ENCODE measurements at places on chromosomes 12 and 14.

DNA sequence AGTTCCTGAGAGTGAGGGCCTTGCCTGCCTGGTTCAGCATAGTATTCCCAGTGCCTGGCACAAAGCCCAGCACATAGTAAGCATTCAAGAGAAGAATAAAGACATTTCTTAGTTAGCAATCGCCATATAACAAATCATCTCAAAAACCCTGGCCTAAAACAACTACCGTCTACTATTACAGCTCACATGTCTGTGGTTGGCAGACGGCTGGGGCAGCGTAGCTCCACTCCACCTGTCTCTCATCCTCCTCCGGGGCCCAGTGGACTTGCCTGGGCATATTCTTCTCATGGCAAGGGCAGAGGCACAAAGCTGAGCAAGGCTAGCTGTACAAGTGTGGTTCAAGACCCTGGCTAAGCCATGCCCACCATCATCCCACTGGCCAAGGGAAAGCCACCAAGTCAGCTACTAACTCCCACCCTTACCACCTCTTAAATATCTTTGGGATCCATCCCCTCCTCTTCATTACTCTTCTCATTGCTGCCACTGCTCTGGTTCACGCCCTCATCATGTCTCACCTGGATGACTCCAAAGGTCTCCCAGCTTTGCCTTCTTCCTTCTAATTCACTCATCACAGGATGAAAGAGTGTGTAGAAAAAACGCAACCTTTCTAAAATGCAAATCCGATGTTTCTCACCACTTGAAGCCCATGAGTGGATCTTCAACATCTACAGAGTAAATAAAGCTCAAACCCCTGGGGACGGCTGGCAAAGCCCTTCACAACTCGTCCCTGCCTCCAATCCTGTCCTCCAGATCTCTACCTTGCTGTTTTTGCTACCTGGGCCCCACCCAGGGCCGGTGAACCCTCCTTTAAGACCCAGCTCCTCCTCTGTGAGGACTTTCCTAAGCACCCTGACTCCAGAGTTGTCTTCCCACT, 10.4 kb downstream of the TMEM229B start:
- no peak for DNase-seq

DNA sequence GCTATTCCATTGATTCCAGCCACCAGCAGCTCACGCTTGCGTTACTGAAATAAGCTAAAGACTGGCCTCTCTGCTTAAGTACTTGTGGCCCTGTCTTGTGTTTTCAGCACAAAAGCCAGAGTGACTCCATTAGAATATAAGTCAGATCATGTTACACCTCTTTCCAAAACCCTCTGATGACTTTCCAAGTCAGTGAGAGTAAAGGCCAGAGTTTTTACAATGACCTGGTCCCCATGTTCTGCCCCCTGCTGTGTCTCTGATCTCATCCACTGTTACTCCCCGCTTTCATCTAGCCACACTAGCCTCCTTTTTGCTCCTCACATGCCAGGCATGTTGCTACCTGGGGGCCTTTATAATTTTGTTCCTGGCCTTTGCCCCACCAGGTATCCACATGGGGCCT, 6.9 kb upstream of the CKAP4 start:
- no peak for DNase-seq

- peak; percentile 78 for DNase-seq
Measured at GRCh38 chr14:102900631-102901571, 21.6 kb upstream of the AMN start.

- no peak for DNase-seq
Measured at GRCh38 chr14:64394977-64395633, 7.0 kb downstream of the MTHFD1 start.

DNA sequence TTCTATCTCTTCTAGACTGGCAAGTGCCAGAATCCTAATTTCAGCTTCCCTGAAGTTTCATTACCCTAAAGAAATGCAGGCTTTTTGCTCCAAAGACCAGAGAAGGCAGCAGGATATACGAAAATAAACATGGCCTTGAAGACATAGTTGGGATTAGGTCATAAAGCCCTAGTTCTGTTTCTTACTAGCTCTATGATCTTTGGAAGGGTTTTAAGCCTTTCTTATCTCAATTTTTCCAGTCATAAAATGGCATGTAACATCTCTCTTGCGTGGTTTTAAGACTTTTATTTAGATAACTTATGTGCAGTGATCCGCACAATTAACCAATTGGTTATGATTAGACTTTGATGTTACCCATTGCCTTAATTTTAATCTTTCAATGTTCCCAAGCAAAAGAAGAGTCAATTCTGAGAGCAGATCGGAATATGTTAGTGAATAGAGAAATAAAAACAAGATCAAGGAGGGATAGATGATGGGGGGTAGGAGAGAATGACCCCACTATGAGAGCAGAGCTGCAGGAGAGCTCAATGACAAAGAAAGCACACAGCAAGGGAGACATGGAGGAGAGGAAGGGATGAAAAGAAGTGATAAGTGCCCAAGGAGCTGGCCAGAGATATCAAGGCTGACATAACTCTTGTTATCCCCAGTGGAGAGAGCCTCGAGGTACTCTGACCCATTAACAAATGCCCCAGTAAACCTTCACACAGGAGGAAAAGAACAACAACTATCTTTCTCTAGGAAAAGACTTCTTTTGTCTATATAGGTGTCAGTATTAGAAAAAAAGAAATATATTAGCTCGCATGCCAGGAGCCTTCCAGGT, 53.0 kb upstream of the ANP32D start:
- DNase-seq, result no peak

GRCh38 chr12:120994589-120995337, 16.4 kb downstream of the HNF1A start:
- DNase-seq, result no peak

DNA sequence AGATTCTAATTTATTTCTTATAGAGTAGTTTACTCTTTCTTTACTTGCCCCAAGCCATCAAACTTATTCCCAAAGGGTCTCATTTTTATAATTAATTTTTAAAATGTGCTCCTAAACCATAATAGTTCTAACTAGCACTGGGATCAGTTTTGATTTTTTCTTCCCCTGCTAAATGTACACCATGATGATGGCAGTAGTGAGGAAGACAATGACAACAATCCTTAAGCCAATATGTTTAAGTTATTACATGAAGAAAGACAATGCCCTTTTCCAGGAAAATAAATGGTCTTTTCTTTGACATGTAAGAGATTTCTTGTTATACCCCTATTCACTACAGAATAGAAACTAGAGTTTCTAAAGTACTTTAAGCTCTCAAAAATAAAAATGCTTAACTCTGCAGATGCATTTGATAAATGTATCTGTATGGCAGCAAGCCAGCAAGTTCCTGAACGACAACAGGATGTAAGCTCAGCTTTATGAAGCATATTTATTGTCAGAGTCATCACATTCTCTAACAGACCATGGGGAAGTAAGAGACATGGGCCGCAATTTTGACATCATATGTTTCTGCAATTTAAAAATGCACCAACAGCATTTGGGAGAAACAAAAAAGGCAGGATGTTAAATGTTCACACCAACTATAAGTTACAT, 36.0 kb upstream of the SNX6 start:
- DNase-seq, result no peak

- DNase-seq, result no peak
Measured at GRCh38 chr14:99554757-99555531, 49.1 kb downstream of the CCDC85C start.

DNA sequence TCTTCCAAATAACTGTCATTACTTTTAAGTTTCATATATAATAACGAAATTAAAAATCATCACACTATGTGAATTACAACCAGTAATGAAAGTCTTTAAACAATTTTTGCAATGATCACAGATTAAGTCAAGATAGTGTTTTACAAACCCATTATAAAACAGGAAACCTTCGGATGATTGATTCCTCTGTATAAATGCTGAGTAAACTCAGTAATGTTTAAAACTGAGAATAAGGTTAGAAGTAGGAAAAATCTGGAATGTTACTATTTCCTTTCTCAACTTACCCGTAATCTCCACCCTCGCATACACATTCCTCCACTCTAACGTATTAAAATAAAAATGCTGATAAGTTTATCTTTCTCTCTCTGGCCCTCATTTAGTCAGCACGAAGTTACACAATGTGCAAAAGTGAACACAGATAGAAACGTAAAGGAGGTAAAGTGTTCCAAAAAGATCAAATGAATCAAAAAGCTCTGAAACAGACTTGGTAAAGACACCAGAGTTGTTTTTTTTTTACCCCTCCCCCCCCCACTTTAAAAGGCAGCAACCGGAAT, 1.6 kb downstream of the ZFC3H1 start:
- no peak for DNase-seq

DNA sequence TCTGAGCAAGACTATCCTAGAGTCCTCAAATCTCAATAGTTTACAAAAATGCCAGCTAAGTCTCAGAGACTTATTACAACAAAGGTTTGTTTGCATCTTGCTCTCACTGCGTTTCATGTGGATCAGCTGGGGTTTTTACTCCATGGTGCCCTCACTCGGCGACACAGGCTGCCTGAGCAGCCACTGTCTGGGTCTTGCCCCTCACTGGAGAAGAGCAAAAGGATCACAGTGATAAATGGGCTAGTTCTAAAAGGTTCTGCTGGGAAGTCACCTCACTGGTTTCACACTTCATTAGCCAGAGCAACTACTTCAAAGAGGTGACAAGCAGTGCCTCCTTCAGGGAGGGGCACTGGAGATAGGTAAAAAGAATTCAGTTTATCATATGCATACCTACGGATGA, 392.0 kb downstream of the RPL10L start:
- no peak for DNase-seq

- no peak for DNase-seq
Measured at GRCh38 chr12:96247563-96247962, 53.4 kb downstream of the ELK3 start.

DNA sequence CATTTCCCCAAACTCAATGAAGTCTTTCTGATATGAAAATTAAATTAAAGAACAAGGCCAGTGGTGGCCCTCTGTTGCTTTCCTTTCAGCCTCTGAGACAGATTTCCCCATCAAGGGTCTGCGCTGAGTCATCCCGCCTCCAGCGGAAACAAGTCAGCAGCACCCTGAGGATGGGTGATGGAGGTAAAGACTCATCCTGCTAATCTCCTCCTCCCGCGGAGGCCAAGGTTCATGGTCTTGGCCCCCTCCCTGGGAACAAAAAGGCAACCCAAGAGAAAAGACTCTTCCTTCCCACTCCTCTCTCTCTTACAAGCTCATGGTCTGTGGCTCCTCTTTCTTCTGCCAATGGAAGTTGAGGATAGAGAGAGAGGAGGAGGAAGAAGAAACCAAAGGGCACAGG, 9.0 kb upstream of the NUMB start:
- no peak for DNase-seq

DNA sequence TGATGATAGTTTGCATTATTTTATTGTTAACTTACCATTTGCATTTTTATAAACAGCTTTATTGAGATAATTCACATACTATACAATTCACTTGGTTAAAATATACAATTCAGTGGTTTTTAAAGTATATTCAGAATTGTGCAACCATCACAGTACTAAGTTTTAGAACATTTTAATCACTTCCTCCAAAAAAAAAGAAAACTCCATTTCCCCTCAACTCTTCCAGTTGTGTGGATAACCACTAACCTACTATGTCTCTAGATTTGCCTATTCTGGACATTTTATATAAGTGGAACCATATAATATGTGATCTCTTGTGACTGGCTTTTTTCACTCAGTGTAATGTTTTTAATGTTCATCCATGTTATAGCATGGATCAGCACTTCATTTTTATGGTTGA, 41.3 kb downstream of the WNK1 start:
- no peak for DNase-seq

DNA sequence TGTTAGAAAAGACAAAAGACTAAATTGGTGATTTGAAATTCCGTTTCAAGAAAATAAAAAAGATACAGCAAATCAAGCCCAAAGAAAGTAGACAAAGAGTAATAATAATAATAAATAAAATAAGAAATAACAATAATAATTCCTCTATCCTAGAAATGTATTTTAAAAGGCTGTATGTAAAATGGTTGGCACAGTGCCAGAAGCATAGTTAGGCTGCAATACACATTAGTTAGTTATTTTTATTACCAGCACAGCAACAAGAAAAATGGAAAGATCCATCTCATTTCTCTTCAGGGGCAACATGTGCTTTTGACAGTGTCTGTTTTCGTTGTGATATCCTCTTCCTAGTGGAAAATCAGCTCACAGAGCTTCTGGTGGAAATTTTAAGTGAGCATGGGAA, 174.1 kb upstream of the TMTC1 start:
- no peak for DNase-seq

- no peak for DNase-seq
Measured at GRCh38 chr14:45104561-45104960, 20.6 kb downstream of the PRPF39 start.

GRCh38 chr12:74449872-74450271, 87.8 kb upstream of the ATXN7L3B start:
- no peak for DNase-seq

DNA sequence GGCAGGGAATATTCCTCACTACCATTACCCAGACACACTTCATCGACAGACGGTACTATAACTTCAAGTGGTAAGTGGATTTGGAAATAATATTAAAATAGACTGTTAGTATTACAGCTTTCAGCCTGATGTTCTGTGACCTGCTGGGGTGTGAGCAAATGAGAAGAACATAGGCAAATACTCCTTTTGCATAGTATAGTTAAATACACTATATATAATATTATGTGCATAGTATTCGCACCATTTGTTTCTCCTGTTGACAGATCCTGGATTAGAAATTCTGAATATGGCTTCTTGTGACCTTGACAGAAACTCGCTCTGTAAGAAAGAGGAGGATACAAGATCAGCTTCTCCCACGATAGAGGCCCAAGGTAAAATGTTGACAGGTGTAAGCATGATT, 115.6 kb downstream of the DNAI7 start:
- DNase-seq, result no peak

GRCh38 chr12:106125351-106126095, 13.2 kb downstream of the NUAK1 start:
- DNase-seq, result no peak

DNA sequence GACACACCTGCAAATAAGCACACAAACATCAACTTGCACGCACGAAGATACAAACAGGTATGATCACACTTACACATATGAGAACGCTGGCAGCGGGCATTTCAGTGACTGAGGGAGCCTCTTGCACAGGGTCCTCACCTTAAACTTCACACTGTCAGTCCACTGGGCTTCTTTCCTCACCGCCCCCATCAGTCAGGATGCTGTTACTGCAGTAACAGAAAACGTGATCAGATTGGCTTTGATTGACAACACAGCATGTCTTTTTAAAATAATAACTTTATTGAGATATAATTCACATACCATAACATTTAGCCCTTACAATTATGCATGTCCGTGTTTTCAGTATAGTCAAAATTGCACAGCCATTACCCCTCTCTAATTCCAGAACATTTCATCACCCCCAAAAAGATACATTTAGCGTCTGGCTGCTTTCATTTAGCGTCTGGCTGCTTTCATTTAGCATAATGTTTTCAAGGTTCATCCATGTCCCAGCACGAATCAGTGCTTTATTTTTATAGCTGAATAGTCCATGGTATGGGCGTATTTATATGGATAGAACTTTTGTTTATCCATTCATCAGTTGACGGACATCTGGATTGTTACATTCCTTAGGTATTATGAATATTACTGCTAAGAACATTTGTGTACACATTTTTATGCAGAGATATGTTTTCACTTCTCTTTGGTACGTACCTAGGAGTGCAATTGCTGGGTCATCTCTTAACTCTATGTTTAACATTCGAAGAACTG, 8.4 kb downstream of the CCDC197 start:
- no peak for DNase-seq

- DNase-seq, result no peak
Measured at GRCh38 chr12:90801776-90802175, 153.2 kb downstream of the CCER1 start.
